ENCODE measurements at places on chromosomes 1 and 21. TPM values are rescaled to one million over a fixed set of nuclear protein-coding genes. Genes with fewer than 3 reads are reported as not detected.

The KRTAP21-2 gene
- total RNA-seq = not detected

The ACTL8 gene
- total RNA-seq = not detected

The HFM1 gene
- total RNA-seq = 27.5 TPM

The GJA9 gene
- 0.16 TPM for total RNA-seq

The PGLYRP3 gene
- not detected for total RNA-seq

The EDN2 gene
- total RNA-seq = 0.32 TPM

The ACOT11 gene
- 18.8 TPM for total RNA-seq

The ZNF593OS gene
- total RNA-seq = not detected

The PTPRF gene
- total RNA-seq = 48.7 TPM

The CASZ1 gene
- 10.6 TPM for total RNA-seq

The CDC7 gene
- 26.1 TPM for total RNA-seq

The KRTAP12-4 gene
- total RNA-seq = not detected

The B3GALT2 gene
- 19.5 TPM for total RNA-seq

The BCL2L15 gene
- 0.90 TPM for total RNA-seq

The EIF2D gene
- total RNA-seq = 44.3 TPM

The MCOLN3 gene
- total RNA-seq = 3.0 TPM

The STK40 gene
- 11.8 TPM for total RNA-seq

The PRAMEF13 gene
- total RNA-seq = not detected

The ALX3 gene
- total RNA-seq = 0.21 TPM

The PLA2G2F gene
- 1.3 TPM for total RNA-seq

The BEST4 gene
- total RNA-seq = not detected

The SH2D1B gene
- total RNA-seq = 0.37 TPM

The FCGR3A gene
- 4.5 TPM for total RNA-seq

The VSIG8 gene
- not detected for total RNA-seq

The GOLT1A gene
- total RNA-seq = 2.1 TPM

The CRP gene
- total RNA-seq = not detected

The UQCRHL gene
- 2.9 TPM for total RNA-seq

The PRAMEF4 gene
- not detected for total RNA-seq

The CAPN8 gene
- total RNA-seq = 1.6 TPM

The FMN2 gene
- 2.6 TPM for total RNA-seq

The CYP4X1 gene
- 7.0 TPM for total RNA-seq

The LIN28A gene
- total RNA-seq = not detected

The CCDC30 gene
- total RNA-seq = 7.2 TPM

The DYNLT4 gene
- not detected for total RNA-seq

The CACNA1S gene
- 1.9 TPM for total RNA-seq

The ARTN gene
- 1.4 TPM for total RNA-seq
